ENCODE measurements at places on chromosomes 3 and 15. TPM values are rescaled to one million over a fixed set of nuclear protein-coding genes. Genes with fewer than 3 reads are reported as not detected.

The ARF4 gene
- total RNA-seq, result 70.7 TPM

DNA sequence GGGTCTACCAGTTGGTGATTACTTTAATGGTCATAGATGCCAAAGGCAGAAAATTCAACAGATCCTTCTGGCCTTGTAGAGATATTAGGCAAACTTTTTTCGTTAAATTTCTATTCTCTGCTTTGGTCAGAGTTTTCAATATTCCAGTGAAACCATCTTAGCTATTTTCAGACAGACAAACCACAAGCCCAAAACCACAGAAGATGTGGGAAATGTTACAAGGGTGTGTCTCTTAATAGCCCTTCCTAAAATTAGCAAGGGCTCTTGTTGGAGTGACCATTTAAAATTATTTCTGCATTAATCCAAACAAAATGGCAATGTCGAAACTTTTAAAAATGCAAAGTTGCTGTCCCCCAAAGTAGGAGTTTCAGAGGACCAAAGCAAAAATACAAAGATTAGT lies 102.8 kb downstream of the ARRDC4 start:
- DNase-seq, result no peak

GRCh38 chr3:114025451-114025850 lies 30.9 kb downstream of the CCDC191 start:
- no peak for DNase-seq

- DNase-seq, result peak; percentile 66
Measured at GRCh38 chr15:90001683-90002427, 731 bp downstream of the ZNF710 start.

The SEMA3F gene
- 21.0 TPM for total RNA-seq

The IMPDH2 gene
- total RNA-seq, result 155 TPM

The MKRN3 gene
- not detected for total RNA-seq

DNA sequence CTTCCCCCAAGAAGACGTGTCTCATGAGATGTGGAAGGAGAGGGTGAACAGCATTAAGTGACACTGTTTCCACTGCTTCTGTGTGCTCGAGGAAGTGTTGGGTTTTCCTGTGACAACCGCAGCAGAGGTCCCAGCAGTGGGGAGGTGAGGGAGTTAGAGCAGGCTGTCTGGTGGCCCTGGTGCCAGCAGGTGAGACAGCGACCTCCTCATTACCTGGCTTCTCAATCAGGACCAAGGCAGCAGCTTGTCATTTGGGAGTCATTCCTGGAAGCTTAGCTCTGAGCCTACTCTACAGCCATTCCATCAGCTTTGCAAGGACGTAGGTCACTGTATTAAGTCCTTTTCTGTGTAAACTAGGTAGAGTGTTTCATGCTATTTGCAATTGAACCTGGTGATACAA lies 63.3 kb upstream of the RGMA start:
- no peak for DNase-seq

The FNDC3B gene
- total RNA-seq, result 56.8 TPM

- peak; percentile 75 for DNase-seq
Measured at GRCh38 chr3:149512073-149512782, 37.7 kb downstream of the TM4SF4 start.

GRCh38 chr15:88661761-88662556 lies 23.1 kb downstream of the ISG20 start:
- DNase-seq, result no peak

DNA sequence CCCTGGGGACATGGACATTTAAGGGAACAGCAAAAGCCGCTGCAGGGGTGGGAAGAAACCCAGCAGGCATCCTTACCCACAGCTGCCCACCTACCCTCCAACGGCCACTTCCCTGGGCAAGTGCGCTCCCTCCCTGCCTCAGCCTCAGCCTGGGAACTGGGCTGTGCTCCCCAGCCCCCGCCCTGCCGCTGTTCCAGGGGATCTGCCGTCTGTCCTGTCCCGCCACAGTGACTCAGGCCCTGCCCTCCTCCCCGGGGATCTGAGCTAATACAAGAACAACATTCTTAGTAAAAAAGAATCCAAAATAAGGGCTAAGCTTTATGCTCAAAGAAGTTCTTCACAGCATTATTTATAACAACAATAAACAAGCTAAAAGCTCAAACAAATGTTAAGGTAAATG lies 7.4 kb upstream of the IQSEC1 start:
- DNase-seq, result no peak

The CYP1A2 gene
- not detected for total RNA-seq

- DNase-seq, result no peak
Measured at GRCh38 chr3:52126500-52126899, 27.7 kb downstream of the POC1A start.

Measured in cardiac muscle cell (in vitro differentiated cells and primary cell).